Colonic mucosa (tissue), 4 donors: ENCODE measurements at places on chromosomes 16 and 17. TPM values are rescaled to one million over a fixed set of nuclear protein-coding genes. Genes with fewer than 3 reads are reported as not detected.
A peak's percentile ranks its signal among the peaks of the same experiment; 100 is the strongest.

DHX8 gene
- 44.5 TPM for total RNA-seq

TEKT5 gene
- total RNA-seq, result 0.82 TPM

DNA sequence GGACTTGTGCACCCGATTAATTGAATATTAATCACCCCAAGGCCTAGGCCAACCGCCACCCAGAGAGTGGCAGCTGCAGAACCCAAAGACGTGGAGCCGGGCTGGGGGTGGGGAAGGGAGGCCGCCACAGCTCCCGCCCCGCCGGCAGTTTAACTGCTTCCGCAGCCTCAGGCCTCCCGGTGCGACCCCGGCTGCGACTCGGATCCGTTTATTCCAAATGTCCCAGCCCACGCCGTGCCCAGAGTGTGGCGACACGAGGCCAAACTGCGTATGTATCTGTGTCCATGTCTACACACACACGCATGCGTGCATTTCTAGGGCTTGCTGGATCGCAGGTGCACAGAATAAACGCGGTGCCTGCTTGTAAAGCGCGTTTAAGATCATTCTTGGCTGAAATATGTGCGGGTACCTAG is 802 bp upstream of the TOB1 start:
- H3K27ac ChIP-seq, result peak overlapping the region; percentile 100
- H3K4me1 ChIP-seq, result no peaks in the 10 kb centered on the region
- peak; percentile 72 for DNase-seq

DNA sequence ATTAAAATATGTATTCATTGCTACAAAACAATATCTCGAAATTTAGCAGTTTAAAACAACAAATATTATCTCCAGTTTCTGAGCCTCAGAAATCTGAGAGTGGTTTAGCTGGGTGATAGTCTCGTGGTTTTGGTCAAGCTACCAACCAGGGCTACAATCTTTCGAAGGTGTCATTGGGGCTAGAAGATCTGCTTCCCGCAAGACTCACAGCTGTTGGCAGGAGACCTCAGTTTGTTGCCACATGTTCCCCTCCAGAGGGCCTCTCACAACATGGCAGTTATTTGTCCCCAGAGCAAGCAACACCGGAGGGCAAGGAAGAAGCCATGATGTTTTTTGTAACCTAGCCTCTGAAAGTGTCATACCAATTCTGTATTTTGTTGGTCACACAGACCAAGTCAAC is 12.0 kb upstream of the BCAS3 start:
- no peak overlapping the region for H3K4me3 ChIP-seq
- no peaks in the 10 kb centered on the region for H3K27me3 ChIP-seq
- DNase-seq, result no peak
- peaks cover 5% of the 10 kb centered on the region for H3K36me3 ChIP-seq
- no peak overlapping the region for H3K27ac ChIP-seq
- no peaks in the 10 kb centered on the region for H3K4me1 ChIP-seq

DNA sequence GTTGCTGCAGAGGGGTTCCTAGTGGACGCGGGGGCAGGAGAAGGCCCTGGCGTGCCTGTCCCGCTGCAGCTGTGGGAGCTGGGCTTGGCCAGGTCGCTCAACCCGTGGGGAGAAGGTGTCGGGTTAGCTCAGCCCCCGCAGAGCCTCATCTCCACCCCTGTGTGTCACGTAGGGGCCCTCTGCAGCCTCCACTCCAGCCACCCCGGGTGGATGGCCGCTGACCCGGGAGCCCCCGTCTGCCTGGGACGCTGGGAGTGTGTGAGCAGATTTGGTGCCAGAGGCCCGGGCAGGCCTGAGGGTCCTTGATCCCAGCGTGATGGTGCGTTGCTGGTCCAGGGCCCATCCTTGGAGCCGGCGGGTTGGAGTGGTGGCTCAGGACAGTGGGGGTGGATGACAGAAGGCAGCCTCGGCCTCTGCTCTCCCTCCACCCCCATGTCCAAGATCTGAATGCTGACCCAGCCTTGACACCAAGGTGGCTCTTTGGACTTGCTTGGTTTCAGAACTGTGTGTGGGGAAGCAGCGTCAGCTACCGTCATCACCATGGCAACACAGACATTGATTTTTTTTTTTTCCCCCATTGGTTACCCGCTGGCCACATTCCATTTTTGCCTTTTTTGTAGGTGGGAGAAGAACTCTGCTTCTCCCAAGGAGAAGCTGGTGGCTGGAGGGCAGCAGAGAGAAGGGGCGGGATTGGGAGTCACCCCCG is 35.7 kb downstream of the BAIAP2 start:
- H3K4me3 ChIP-seq, result no peak overlapping the region
- H3K27ac ChIP-seq, result no peak overlapping the region
- no peaks in the 10 kb centered on the region for H3K27me3 ChIP-seq
- no peaks in the 10 kb centered on the region for H3K36me3 ChIP-seq
- no peak for DNase-seq

PRSS8 gene
- total RNA-seq, result 347 TPM
